ENCODE measurements at places on chromosomes 16 and 17.
A peak's percentile ranks its signal among the peaks of the same experiment; 100 is the strongest.

DNA sequence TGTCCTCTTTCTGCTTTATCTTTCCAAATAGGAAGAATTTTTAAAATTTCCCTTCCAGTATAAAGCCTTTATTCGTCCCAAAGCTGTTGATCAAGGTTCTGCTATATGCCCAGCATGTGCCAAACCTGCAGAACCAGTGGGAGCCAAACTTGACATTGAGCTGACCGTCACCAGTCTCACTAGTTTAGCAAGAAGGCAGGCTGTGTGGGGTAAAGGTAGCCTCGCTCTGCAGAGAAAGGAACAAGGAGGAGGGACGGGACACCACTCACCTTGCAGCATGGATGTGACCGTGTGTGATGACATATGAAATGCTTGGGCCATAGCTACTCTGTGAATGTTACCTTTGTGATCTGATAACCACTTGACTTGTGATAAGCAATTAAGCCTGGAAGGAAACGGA, 392.2 kb downstream of the CPPED1 start:
- no peak for DNase-seq

DNA sequence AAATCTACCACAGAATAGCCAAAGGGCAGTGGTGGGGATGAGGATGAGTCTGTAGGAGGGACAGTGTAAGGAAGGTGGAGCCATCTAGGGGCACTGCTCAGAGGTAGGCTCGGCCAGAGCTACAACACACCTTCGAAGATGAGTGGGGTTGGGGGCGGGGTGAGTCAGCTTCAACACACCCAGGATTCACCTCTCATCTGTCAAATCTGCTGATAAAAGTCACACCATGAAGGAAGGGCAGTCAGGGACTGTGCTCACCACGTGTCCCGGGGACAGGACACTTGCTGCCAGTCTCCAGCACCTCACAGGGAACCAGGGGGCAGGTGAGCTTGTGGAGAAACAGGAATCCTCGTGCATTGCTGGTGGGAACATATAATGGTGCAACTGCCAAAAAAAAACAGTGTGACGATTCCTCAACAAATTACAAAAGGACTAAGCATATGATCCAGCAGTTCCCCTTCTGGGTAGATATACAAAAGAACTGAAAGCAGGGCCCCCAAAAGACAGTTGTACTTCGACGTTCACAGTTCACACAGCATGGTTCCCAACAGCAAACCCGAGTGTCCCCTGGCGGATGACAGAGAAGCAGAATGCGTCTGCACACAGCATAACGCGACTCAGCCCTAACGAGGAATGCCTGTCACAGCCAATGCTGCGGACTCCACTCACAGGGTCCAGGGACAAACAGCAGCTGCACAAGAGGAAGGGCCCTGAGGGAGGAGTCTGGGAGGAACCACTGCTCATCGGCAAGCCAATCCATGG, 133.1 kb downstream of the ANKRD11 start:
- no peak for DNase-seq

DNA sequence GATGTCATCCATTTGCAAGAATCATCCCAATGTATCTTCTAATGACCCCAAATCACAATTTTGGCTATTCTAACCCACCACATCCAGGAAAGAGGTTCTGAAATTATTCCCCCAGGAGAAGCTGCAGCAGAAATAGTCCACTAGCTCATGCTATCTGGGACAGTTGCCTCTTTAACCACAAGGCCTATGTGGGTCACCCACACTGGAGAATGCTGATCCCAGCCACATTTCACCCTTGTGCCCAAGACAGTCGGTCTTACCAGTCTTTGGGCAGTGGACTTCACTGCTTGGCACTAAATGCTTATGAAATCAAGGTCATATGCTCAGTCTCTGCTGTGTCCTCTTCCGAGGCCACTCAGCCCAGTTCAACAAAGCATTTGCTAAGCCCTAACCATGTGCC, 27.0 kb downstream of the ABCC12 start:
- DNase-seq = no peak

GRCh38 chr17:57011491-57012015, 33.6 kb downstream of the SCPEP1 start:
- DNase-seq = no peak

- no peak for DNase-seq
Observed at GRCh38 chr16:82063456-82064082, 28.5 kb downstream of the HSD17B2 start.

GRCh38 chr16:47507701-47508100, 46.6 kb downstream of the PHKB start:
- no peak for DNase-seq

GRCh38 chr16:75026892-75027391, 28.1 kb downstream of the ZNRF1 start:
- no peak for DNase-seq

- DNase-seq = no peak
Observed at GRCh38 chr16:28140788-28141618, 70.8 kb downstream of the XPO6 start.

DNA sequence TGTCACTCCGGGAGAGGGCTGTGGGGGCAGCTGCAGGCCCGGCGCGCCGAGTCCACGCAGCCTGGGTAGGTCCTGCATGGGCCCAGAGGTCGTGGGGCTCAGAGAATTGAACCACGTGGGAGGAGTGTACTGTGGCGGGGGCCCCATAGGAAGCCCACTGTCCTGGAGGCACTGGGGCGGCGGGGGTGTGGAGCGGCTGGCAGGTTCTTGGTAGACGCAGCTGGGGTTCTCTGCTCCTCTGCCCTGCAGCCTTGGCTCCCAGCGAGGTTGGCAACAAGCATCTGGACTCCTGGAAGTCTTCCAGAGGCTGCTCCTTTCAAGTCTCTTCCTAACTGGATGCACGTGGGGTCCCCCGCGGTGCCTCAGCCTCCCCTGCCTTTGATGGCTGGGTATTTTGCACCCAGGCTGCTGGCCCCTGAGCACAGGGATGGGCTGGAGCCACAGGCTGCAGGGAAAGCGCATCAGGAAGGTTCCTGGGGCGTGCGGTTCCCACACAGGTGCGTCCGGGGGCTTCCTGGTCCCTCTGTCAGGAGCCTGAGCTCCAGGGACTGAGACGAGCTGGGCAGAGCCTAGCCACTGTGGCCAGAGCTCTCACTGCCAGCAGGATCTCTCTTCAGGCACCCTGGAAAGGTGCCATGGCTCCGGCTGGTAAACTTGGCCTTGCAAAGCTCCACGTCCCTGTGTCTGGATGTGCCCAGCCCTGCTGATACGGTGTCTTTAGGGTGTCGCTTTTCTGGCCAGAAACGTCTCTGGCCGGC, 9.3 kb downstream of the KCTD5 start:
- DNase-seq = no peak

DNA sequence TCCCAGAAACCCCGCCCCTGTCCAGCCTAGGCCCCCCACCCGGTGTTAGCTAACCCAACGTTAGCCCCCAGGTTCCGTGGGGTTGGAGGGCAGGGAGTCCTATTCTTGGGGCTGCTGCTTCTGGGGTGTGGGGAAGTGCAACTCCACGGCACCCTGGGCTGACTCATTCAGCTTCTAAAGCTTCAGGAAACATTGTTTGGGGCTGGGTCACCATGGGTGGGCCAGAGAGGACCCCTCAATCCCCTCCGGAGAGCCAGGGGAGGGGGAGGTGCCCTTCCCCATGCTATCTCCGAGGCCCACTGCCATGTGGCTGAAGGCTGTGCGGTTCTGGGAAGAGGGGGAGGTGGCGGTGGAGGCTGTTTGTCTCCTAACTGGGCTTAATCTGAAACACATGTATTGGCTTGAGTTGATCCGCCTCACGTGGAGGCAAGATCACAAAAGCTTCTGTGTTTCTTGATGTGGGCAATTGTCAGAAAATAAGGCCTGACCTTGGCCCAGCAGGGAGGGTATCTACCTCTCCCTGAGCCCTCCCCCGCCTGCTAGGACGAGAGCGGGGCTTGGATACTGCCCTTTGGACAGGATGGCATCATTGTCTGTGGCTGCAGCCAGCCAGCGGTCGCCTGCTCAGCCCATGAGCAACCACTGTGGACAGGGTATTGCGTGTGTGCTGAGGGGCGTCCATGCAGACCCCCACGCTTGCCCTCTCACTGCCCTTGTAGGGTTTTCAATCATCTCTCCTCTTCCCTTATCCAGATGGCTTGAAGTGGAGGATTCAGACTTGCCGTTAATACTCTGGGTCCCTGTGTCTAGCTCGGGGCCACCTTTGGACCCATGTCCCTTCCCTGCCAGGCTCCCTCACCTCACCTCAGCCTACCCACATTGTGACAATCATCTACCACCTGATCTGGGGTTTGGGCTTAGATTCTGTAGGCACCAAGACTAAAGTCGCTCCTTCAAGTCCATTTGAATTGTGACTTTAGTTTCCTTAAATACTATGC, 1.3 kb downstream of the SERPINF1 start:
- no peak for DNase-seq

DNA sequence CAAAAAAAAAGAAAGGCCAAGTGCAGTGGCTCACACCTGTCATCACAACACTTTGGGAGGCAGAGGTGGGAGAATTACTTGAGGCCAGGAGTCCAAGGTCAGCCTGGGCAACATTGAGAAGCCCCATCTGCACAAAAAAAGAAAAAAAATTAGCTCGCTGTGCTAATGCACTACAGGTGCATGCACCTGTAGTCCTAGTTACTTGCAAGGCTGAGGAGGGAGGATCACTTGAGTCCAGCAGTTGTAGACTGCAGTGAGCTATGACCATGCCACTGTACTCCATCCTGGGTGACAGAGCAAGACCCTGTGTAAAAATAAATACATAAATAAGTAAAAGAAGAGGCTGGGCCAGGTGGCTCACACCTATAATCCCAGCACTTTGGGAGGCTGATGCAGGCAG, 39.7 kb downstream of the DCAKD start:
- DNase-seq = no peak

- DNase-seq = no peak
Observed at GRCh38 chr17:59520251-59520650, 45.2 kb upstream of the DHX40 start.

- no peak for DNase-seq
Observed at GRCh38 chr17:37674511-37674910, 31.3 kb upstream of the DDX52 start.

DNA sequence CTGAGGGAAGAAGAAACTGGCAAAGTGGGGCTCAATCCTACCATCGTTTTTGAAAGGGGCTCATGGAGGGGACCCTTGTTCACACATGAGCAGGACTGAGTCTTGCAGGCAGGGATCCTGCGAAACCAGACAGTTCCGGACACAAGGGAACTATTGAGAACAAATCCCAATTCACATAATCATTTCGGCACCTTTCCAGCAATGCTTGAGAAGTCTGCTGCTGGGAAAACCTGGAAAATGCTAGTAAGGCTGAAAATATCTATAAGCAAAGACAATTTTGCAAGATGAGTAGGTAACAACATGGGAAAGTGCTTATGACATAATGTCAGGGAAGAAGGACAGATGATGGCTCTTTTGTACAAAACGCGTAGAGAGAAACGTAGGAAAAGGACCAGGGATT, 52.1 kb upstream of the BPTF start:
- no peak for DNase-seq

- no peak for DNase-seq
Observed at GRCh38 chr17:81315129-81315884, 20.2 kb upstream of the SLC38A10 start.

DNA sequence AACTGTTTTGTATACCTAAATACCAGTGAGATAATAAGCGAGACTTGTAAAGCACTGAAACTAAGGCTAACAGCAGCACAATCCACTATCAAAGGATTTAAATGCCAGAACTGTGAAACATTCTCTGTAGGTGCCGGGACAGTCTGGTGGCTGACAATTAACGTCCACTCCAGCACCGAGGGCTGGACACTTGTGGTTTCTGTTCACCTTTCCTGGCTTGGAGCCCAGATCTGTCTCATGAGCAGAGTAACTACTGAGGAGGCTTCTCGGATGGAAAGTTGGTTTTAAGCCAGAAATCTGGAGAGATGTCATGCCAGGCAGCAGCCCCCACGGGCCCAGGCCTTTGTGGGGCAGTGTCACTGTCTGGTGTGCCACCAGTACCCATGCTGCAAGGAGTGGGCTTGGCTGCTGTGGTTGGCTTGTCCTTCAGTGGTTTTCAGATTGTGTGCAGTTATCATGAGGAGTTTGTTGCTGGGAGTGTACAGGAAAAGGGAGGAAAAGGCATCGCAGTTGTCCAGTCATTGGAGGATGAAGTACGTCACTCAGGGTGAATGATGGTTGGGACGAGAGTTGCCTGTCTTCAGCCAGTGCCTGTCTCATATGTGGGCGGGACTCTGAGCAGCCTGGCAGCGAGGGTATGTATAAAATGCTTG, 35.5 kb downstream of the UBN1 start:
- DNase-seq = peak; percentile 3

GRCh38 chr17:3667366-3668278, 756 bp downstream of the TAX1BP3 start:
- peak; percentile 79 for DNase-seq

- DNase-seq = no peak
Observed at GRCh38 chr16:50974438-50975036, 176.5 kb downstream of the SALL1 start.

- DNase-seq = no peak
Observed at GRCh38 chr17:8338753-8339140, 893 bp upstream of the ODF4 start.

DNA sequence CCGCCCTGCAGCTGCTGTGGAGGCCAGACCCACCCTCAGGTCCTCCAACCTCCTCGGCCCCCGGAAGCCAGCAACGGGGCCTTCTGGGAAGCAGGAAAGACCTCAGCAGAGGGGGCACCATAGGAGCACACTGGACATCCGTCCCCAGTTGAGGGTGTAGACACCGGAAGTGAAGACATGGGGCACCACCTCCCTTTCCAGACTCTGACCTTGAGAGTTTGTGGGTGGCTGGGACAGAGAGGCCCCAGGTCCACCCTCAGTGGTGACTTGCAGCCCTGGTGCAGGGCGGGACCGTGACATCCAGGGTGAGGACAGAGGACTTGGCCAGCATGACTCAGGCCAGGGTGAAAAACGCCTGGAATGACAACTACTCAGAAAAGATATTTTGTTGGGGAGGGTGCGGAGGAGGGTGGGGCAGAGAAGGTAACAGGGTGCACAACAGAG, 19.9 kb downstream of the CEP295NL start:
- DNase-seq = peak; percentile 79

DNA sequence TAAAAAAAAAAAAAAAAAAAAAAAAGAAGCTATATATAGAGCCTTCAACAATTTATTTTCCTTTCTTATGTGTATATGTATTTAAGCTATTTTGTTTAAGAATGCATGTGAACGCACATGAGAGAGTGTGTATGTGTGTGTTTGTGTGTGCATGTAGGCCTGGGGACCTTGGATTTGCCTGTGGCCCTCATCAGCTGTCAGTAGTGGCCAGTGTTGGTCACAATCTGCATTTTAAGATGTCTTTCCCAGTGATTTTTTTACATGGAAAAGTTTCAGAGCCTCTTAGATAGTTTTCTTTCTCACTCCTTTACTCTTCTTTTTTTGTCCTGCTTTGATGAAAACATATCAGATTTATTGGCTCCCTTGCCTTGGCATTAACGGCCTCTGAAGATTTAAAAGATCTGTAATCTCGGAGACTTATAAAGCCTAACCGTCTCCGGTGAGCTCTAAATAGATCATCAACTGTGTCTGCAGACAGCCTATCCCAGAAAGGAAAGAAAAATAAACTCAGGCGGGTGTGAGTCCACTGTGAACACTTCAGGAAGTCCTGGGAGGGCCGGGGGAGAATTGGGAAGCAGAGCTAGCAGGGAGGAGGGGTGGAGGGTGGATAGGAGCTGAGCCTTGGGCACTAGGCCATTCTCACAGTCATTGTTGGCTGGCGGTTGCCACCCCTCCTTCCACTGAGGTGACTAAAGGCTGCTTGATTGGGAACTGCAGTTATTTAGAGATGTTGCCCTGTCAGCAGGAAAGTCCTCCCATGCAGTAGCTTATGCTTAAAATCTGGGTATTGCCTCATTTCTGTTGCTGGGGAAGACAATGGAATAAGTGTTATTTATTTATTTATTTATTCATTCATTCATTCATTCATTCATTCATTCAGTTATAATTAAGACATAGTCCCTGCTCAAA, 86.8 kb downstream of the WWP2 start:
- peak; percentile 94 for DNase-seq

GRCh38 chr16:68272507-68273209, 8.3 kb downstream of the SLC7A6 start:
- DNase-seq = no peak

Measured in kidney capillary endothelial cell (primary cell).